Activated CD8-positive, alpha-beta memory T cell treated with anti-CD3 and anti-CD28 coated beads for 48 hours (primary cell): ENCODE measurements at places on chromosomes 3 and 15.
A peak's percentile ranks its signal among the peaks of the same experiment; 100 is the strongest.

DNA sequence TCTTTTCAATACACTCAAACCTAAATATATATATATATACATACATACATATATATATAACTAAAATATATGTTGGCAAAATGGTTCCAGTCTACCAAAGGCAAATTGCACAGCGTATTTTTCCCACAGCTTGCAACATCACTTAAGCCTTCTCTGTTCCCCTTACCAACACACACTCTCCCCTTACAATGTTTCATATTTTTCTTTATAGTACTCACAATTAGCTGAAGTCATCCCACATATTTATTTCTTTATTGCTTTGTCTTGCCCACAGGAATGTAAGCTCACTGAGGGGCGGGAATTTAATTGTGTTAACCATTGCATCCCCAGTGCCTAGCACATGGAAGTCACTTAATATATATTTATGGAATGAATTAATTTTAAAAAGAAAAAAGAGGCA lies 288.3 kb downstream of the ULK4 start:
- DNase-seq = no peak

DNA sequence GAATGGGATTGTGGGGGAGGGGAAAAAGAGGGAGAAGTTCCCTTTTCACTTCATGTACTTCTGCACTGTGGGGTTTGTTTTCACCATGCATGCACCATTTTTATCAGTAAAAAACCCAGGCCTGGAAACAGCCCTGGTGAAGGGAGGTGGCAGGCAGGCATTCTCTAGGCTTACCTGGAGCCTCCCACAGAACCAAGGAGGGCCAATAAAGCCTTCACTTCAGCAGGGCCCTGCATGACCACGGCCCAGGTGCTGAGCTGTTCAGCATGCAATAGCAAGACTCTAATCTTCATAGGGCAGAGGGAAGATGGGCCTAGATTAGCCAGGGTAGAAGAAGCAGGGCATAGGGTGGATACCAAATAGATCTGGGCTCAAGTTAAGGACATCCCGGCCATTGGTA lies 49.6 kb downstream of the SCN5A start:
- no peak for DNase-seq

GRCh38 chr3:10015461-10015904 lies 10.8 kb upstream of the FANCD2 start:
- no peak for DNase-seq

DNA sequence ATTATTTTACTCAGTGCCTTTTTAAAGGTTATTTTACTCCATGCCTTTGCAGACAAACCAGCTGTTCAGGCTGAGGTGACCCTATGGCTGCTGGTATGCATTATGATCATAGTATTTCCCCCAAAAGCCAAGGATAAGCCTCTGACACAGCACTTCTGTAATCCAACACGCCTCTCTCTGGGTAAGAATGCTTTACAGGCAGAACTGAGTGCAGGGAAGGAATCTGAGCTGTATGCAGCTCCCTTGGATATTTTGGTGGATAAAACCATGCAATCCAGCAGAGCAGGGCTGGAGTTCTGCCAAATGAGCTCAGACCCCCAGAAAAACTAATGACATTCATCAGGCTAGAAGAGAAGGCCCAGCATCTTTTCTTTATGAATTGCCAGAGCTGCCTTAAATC lies 11.7 kb upstream of the MAP1A start:
- DNase-seq = no peak

GRCh38 chr15:58383876-58384275 lies 47.9 kb upstream of the LIPC start:
- peak; percentile 24 for DNase-seq

- no peak for DNase-seq
Measured at GRCh38 chr3:168914662-168915061, 748.9 kb downstream of the MECOM start.

GRCh38 chr3:54366007-54366750 lies 243.8 kb downstream of the CACNA2D3 start:
- no peak for DNase-seq

- DNase-seq = no peak
Measured at GRCh38 chr3:123119802-123120201, 53.0 kb downstream of the PDIA5 start.

DNA sequence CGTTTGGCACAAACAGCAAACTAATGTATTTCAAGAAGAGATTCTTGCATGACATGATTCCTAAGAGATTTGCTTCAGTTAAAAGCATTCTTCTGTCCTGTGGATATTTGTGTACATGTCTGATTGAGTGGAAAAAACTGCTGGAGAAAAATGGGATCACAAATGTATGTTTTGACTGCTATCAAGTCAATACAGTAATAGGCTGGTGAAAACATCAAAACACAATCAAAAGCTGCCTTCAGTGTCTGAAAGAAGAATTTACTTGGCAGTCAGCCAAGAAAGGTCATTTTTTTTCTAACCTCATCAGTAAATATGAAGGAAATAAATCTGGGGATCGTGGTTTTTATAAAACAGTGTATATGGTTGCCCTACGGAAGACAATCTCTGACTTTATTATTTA lies 1214.8 kb downstream of the NSUN3 start:
- DNase-seq = no peak

DNA sequence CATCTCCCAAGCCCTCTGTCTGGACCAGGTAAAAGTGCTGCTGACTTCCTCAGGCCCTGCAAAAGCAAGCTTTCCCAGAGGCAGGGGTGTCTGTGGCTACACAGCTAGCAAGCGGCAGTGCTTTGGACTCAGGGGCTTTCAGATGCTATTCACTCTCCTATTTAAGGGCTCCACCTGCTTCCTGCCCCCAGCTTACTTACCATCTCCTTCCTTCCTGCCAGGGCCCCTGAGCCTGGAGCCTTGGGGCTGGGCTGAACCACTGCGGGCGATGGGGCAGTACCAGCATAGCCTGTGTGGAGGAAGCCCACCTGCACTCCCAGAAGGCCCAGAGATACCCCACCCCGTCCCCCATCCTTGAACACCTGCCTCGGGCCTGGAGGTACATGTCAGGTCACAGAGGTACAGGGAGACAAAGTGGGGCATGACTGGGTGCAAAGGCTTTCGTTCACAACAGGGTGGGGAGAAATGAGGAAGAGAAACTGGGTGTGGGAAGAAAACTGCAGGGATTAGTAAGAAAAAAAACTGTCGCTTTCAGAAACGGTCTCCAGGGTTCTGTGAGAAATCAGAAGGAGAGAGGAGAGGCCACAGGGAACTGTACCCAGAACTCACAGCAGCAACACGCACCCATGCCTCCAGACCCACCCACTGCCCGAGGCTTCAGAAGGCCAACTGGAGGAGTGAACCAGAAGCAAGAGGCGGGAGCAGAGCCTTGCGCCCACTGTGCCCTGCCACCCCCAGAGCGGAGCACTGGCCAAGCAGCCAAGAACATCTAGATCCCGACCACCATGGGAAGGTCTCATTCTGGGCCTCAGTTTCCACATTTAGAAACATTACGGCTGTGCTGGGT lies 49.5 kb downstream of the CCDC12 start:
- no peak for DNase-seq

DNA sequence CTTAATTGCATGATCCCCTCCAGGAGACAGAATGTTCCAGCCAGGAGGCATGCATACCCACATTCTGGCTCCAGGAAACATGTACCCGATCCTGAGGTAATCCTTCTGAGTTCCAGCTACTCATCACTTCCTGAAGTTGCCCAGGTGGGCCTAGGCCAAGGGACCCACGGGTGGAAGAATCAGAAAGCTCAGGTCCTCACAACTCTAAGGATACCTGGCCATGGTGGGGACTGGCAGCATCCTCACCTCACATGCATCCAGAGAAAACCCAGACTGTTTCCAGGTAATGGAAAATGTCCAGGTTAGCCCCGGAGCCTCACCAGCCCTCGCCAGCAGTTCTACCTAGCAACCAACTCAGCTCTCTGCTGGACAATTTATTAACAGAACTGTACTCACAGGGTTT lies 78.2 kb downstream of the DAPK2 start:
- no peak for DNase-seq

- DNase-seq = no peak
Measured at GRCh38 chr3:64539451-64540196, 148.2 kb downstream of the ADAMTS9 start.
